ENCODE measurements at places on chromosomes 7 and 10. TPM values are rescaled to one million over a fixed set of nuclear protein-coding genes. Genes with fewer than 3 reads are reported as not detected.

- no peak for DNase-seq
These were observed 33.2 kb upstream of the PDE1C start for GRCh38 chr7:32103361-32103760.

DNA sequence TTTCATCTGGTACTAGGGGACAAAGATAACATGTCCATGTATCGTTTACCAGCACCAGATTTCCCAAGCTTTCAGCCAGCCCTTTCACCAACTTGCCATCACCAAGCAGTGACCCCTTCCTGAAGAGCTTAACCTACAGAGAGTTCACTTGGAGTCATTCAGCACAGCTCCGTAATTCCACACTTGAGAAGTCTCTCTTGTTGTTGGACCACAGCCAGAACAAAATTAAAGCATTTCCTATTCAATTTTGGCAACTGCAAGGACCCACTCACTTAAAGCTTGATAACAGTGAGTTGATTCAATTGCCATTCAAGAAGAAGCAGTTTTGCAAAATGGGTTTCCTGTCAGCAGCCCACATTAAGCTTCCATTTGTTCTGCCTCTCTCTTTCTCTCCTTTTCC lies 88.5 kb upstream of the LRRTM3 start:
- DNase-seq: no peak

- no peak for DNase-seq
These were observed at the start of gene MAT1A for GRCh38 chr10:80289451-80290287. TSS of gene MAT1A (minus strand) at chr10:80289658. CDS start at chr10:80289423, 235 bp downstream.

DNA sequence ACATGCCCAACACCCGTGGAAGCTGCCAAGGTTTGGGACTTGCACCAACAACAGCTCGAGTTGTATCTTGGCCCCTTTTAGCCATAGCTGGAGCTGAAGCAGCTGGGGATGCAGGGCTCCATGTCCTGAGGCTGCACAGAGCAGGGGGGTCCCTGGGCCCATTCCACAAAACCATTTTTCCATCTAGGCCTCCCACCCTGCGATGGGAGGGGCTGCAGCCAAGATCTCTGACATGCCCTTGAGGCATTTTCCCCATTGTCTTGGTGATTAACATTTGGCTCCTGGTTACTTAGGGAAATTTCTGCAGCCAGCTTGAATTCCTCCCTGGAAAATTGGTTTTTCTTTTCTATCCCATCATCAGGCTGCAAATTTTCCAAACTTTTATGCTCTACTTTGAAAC lies 637.8 kb upstream of the VSTM2A start:
- DNase-seq: no peak

The GNGT1 gene
- not detected for polyA plus RNA-seq

Measured in muscle of arm (tissue), 14 donors.